Progenitor cell of endocrine pancreas (in vitro differentiated cells): ENCODE measurements at places on chromosomes 13 and 19. TPM values are rescaled to one million over a fixed set of nuclear protein-coding genes. Genes with fewer than 3 reads are reported as not detected.

DNA sequence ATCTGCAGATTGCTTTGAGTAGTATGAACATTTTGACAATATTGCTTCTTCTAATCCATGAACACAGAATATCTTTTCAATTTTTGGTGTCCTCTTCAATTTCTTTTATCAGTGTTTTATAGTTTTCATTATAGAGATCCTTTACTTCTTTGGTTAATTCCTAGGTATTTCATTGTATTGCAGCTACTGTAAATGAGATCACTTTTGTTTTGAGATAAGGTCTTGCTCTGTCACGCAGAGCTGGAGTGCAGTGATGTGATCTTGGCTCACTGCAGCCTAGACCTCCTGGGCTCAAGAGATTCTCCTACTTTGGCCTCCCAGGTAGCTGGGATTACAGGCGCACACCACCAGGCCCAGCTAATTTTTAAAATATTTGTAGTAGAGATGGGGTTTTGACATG lies 9.8 kb downstream of the CYP2A7 start:
- peaks cover 62% of the 10 kb centered on the region for H3K27me3 ChIP-seq
- H3K36me3 ChIP-seq: no peaks in the 10 kb centered on the region
- DNase-seq: no peak
- no peaks in the 10 kb centered on the region for H3K4me1 ChIP-seq

- no peak overlapping the region for H3K27ac ChIP-seq
- peaks cover 5% of the 10 kb centered on the region for H3K36me3 ChIP-seq
- peak overlapping the region; percentile 78 for H3K4me3 ChIP-seq
- DNase-seq: no peak
These were observed 1.1 kb upstream of the GTF3A start for GRCh38 chr13:27423333-27423732.

DNA sequence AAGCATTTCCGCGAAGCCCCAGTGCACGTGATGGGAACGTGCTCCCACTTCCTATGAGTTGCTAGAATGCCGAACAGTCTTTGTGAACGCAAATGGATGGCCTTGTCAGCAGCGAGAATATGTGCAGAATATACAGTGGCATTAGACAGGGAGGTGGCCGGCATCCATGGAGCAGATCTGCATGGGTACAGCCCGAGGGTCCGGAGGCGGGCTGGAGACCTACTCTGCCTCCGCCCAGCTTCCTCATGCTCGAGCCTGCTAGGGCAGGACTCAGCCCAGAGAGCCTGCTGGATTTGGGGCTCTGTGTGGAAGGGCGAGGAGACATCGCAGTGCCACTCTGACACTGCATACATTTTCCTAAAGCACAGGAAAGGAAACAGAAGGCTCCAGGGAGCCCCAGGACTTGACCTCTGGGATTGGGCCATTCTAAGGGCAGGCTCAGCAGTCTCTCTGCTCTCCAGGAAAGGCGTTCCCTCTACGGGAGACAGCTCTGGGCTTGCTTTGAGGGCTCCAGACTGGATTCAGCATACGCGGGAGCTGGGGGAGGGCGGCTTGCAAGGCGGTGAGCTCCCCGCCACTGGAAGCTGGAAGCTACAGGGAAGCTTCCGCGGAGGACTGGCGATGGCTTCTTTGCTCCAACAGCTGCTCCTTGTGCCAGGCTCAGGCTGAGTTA lies 55.9 kb upstream of the UQCRFS1 start:
- H3K4me3 ChIP-seq: no peak overlapping the region
- H3K36me3 ChIP-seq: no peaks in the 10 kb centered on the region
- H3K27ac ChIP-seq: no peak overlapping the region
- peaks cover 22% of the 10 kb centered on the region for H3K27me3 ChIP-seq

- H3K4me1 ChIP-seq: peaks cover 4% of the 10 kb centered on the region
- no peaks in the 10 kb centered on the region for H3K36me3 ChIP-seq
- peak overlapping the region; percentile 71 for H3K27ac ChIP-seq
- H3K27me3 ChIP-seq: peaks cover 43% of the 10 kb centered on the region
- H3K4me3 ChIP-seq: peak overlapping the region; percentile 63
These were observed 933 bp upstream of the NRTN start for GRCh38 chr19:5803752-5804515.

DNA sequence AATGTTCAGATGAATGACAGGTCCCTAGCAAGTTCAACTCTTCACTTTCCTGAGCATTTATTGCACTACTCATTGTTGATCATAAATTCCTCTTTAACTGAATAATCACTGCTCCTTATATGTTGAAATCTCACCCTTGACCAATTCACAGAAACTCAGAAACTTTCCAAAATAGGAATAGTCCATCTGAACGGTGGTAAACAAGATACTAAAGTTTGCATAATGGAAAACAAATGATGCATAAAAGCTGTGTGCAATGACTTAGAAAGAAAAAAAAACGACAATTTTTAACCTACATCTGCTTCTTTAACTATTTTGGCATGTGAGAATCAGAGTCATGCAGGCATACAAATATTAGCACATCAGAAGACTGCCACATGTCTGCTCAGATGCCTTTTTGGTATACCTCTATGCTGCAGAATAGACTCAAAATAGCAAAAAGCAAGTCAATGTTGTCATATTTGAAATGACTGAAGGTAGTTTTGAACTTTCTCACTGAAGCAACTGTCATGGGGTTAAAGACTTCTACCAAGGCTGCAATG lies 34.8 kb downstream of the SLC10A2 start:
- H3K4me1 ChIP-seq: no peaks in the 10 kb centered on the region
- no peaks in the 10 kb centered on the region for H3K36me3 ChIP-seq
- no peaks in the 10 kb centered on the region for H3K27me3 ChIP-seq
- no peak overlapping the region for H3K27ac ChIP-seq
- no peak overlapping the region for H3K4me3 ChIP-seq

SWSAP1 gene
- 3.2 and 3.3 TPM in 2 replicates for total RNA-seq

SOX1 gene
- 0.51 and 0.57 TPM in 2 replicates for total RNA-seq

ATP1A3 gene
- total RNA-seq: 0.29 TPM in 2 replicates

DCT gene
- 0.20 TPM in 1 of 2 replicates, not detected in the other for total RNA-seq

CYP4F2 gene
- total RNA-seq: not detected in 2 replicates

MEDAG gene
- total RNA-seq: not detected in 2 replicates

ZNF540 gene
- 0.79 and 0.98 TPM in 2 replicates for total RNA-seq
